ENCODE measurements at places on chromosomes 12 and 14. TPM values are rescaled to one million over a fixed set of nuclear protein-coding genes. Genes with fewer than 3 reads are reported as not detected.

- DNase-seq, result no peak
These were observed 165.4 kb upstream of the TMEM260 start for GRCh38 chr14:56414236-56414635.

DNA sequence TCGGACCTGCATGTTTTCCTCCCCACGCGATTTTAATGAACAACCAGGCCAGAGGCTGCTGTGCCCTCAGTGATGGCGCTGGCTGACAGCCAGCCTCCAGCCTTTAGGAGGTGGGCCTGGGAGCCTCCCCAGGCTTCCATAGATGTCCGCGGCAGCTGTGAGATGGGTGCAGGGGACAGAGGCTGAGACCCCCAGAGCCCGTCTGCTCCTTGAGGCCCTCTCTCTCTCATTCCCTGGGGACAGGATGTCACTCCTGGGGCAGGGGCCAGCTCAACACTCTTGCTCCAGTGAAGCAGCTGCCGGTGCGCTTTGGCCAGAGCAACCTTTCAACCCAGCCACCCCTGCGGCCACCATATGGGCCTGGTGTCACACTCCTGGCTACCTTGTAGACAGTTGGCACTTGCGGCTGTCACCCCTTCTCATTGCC, 24.8 kb downstream of the MVK start:
- DNase-seq, result no peak

DNA sequence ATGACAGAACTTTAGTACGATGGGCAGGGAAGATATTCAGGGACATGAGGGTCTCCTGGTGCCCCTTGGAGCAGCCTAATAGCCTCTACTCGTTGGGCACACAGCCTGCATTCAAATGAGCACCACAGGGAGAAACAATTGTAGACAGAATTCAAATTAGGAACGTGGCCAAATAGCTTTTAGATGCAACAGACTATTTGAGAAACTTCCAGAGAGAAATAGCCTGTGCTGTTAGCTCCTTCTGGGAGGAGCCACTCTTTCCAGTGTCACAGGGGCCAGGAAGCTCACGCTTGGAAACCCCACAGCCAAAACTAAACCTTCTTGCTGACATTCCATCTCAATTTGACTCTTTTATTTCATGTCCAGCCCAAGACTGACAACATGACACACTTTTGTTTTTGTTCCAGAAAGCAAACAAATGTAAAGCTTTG, 114.5 kb downstream of the RPAP3 start:
- DNase-seq, result no peak

KRT85 gene
- not detected for total RNA-seq

PSMB5 gene
- total RNA-seq, result 75.7 TPM

ACOT6 gene
- not detected for total RNA-seq

CCDC198 gene
- total RNA-seq, result not detected

All from thyroid gland (tissue), 4 donors.